ENCODE measurements at places on chromosomes 1 and 21. TPM values are rescaled to one million over a fixed set of nuclear protein-coding genes. Genes with fewer than 3 reads are reported as not detected.

NEK7 gene
- polyA plus RNA-seq: 47.4 TPM

DNA sequence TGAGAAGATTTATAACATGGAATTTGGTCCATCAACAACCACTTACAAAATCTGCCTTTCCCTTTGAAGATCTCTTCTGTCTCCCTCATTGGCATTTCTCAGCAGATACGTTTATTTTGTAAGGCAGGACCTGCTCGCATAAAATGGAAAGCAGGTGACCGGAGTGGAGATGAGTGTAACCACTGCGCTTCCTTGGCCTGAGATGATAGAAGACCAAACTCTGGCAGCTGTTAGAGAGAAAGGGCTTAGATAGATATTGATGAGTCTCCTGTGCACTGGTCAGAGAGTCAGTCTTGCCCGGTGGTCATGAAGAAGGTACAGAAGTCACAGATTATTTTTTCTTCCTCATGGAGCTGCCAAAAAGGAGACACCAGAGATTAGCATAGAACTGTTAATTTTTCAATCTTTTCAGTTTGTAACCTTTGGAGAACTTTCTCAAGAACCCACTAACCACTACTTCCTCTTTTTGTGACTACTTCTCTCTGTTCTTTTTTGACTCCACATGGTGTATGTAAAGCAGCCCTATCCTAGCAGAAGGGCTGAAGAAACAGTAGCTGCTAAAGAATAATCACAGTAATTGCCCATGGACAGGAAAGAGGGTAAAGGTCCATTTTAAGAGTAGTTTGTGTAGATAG lies 47.6 kb downstream of the FCRL3 start:
- DNase-seq: no peak
- H3K27me3 ChIP-seq: peaks cover 3% of the 10 kb centered on the region
- H3K36me3 ChIP-seq: peaks cover 4% of the 10 kb centered on the region
- H3K4me3 ChIP-seq: no peak overlapping the region

ZMYM1 gene
- 10.2 TPM for polyA plus RNA-seq

GRCh38 chr1:94056996-94057395 lies 64.0 kb downstream of the ABCA4 start:
- no peak overlapping the region for H3K4me3 ChIP-seq
- H3K4me1 ChIP-seq: no peaks in the 10 kb centered on the region
- peaks cover 6% of the 10 kb centered on the region for H3K27me3 ChIP-seq
- no peak overlapping the region for H3K27ac ChIP-seq

SH3GLB1 gene
- 86.4 TPM for polyA plus RNA-seq

DNA sequence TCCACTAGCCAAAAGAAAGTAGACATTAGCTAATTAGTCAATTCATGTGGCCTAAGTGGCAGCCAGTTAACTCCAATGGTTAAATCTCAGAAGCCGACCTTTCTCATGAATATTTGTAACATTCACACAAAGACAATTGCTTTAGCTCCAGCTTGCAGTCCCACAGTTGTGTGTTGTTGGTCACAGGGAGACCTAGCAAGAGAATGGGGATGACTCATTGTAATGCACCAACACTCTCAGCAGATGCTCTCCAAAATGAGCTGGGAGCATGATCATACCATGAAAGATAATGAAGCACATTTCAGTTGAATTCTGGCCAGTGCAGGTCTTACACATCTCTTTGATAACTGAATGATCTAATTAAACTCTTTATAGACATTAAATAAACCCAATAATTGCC lies 160.4 kb downstream of the HLX start:
- no peaks in the 10 kb centered on the region for H3K27me3 ChIP-seq
- H3K36me3 ChIP-seq: no peaks in the 10 kb centered on the region
- no peak overlapping the region for H3K27ac ChIP-seq

ZMYM4 gene
- polyA plus RNA-seq: 30.6 TPM

SF3B4 gene
- 70.1 TPM for polyA plus RNA-seq

DNA sequence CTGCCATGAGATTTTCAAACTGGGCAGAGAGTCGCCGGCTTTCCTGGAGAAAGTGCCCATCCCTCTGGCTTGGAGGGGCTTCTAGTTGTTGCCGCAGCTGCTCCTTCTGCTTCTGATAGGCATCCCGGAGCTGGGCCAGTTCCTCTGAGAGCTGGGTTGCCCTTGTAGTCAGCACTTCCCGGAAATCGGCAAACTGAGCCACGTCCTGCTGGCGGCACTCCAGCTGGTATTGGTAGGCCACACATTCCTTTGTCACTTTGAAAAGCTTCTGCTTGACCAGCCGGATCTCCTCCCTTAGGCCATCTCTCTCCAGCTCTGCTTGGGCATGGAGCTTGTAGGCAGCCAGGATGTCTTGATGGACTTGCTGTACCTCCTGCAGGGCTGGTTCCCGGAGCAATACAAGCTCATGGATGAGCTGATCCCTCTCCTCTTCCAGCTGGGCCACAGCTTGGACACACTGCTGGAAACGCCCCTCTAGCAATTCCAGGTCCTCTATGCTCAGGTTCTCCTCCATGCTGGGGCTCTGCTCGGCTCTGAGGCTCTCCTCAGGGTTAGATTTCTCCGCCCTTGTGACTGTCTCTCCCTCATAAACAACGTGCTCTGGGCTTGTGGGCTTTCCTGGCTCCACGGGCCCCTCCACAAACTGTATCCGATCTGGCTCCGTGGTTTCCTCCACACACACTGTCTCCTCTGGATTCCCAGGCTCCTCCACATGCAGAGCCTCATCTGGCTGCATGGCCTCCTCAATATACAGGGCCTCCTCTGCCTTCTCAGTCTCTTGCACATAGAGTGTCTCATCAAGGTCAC lies 7.3 kb downstream of the SYNC start:
- H3K27me3 ChIP-seq: no peaks in the 10 kb centered on the region
- H3K4me1 ChIP-seq: no peaks in the 10 kb centered on the region
- no peaks in the 10 kb centered on the region for H3K36me3 ChIP-seq
- DNase-seq: no peak

DNA sequence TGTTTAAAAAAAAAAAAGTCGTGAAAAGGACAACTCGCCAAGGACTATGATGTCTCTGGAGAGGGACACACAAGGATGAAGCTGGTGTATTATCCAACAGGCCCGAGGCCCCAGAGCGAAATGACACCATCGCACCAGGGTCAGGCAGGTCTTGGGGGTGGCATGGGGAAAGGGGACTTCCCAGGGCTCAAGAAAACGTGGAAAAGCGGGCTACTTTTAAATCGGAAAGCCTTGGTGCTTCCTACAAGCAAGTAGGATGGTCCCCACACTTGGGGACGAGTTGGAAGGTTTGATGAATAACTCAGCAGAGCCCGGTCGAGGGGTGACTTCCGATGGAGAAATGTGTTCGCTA lies 505 bp upstream of the GNPAT start:
- DNase-seq: no peak
- H3K36me3 ChIP-seq: peaks cover 10% of the 10 kb centered on the region
- peak overlapping the region; percentile 95 for H3K4me3 ChIP-seq
- peaks cover 84% of the 10 kb centered on the region for H3K4me1 ChIP-seq
- peaks cover 18% of the 10 kb centered on the region for H3K27me3 ChIP-seq
- peak overlapping the region; percentile 98 for H3K27ac ChIP-seq

DNA sequence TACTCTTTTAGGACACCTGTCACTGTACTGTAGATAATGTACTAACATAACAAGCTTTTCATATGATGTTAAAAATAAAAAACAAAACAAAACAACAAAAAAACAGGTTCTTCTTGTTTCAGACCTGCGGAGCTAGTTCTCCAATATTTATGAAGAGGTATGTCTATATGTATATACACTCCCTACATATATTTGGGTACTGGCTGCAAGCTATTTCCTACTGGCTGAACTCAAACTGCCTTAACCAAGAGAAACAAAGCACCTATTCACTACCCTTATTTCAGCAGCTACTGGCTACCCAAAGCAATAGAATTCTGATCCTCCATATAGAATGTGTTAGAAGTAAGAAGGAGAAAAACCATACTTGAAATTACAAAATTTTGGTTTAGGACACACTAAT lies 73.5 kb downstream of the ABL2 start:
- H3K4me3 ChIP-seq: no peak overlapping the region
- peaks cover 24% of the 10 kb centered on the region for H3K4me1 ChIP-seq
- DNase-seq: no peak
- H3K36me3 ChIP-seq: no peaks in the 10 kb centered on the region
- no peaks in the 10 kb centered on the region for H3K27me3 ChIP-seq

DNA sequence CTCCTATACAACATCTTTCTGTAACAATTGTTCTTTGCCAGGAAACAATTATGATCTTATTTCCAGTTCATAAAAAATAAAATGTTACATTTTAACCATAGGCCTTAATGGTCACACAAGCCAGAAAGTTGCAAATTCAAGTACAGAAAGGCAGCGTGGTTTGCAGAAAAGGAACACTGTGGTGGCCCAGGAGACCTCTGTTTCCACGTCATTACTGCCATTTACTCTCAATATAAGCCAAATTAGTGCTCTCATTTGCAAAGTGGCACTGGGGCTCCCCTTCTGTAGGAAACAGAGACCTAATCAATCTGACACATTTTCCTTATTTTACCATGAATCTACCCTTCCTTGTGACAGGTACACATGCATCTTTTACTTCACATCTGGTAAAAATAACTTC lies 79.3 kb upstream of the TLR5 start:
- H3K36me3 ChIP-seq: peaks cover 9% of the 10 kb centered on the region
- no peak overlapping the region for H3K27ac ChIP-seq
- peaks cover 14% of the 10 kb centered on the region for H3K27me3 ChIP-seq
- DNase-seq: no peak
- no peak overlapping the region for H3K4me3 ChIP-seq

TNFRSF4 gene
- 7.6 TPM for polyA plus RNA-seq

GRCh38 chr1:202073206-202073605 lies 49.5 kb upstream of the GPR37L1 start:
- H3K4me1 ChIP-seq: no peaks in the 10 kb centered on the region
- no peak for DNase-seq
- H3K4me3 ChIP-seq: no peak overlapping the region

CD52 gene
- polyA plus RNA-seq: 3,639 TPM

C1QB gene
- polyA plus RNA-seq: not detected

DNA sequence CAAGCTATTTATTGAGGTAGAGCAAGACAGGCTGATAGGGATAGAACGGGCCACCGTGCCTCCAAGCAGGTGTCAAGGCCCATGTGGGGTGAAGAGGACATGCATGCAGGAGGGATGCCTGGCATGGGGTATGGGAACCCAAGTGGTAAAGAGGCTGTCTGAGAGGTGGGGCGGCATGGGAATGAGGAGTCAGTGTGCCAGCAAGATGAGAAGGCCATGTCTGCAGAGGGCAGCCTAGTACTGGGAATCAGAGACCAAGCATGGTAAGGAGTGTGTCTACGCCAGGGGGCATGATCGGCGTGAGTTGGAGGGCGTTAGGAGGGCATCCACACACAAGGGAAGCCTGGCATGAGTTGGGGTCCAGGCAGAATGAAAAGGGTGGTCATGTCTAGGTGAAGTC lies 303.7 kb upstream of the PLD5 start:
- no peak overlapping the region for H3K4me3 ChIP-seq
- no peak overlapping the region for H3K27ac ChIP-seq
- no peak for DNase-seq
- no peaks in the 10 kb centered on the region for H3K36me3 ChIP-seq

DNA sequence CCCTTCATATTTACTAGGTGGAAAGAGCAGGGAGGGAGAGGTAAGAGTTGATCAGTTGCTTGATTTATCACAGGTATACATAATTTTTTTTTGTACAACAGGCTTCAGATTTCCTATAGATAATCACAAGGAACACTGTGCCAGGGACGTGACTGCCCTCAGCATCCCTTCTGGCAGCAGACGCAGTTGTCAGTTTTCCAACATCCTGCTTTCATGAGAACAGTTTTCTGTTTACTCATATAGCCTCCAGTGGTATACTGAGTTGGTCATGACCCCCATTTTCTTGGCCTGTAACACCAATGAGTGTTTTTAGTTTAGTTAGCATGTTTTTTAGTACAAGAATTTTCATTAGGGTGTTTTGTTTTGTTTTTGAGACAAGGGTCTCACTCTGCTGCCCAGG lies 37.9 kb upstream of the PTPRF start:
- H3K36me3 ChIP-seq: peaks cover 4% of the 10 kb centered on the region
- DNase-seq: no peak
- no peak overlapping the region for H3K27ac ChIP-seq
- H3K4me1 ChIP-seq: no peaks in the 10 kb centered on the region
- peaks cover 12% of the 10 kb centered on the region for H3K27me3 ChIP-seq

- peaks cover 5% of the 10 kb centered on the region for H3K27me3 ChIP-seq
- no peak overlapping the region for H3K27ac ChIP-seq
- no peaks in the 10 kb centered on the region for H3K36me3 ChIP-seq
- H3K4me3 ChIP-seq: no peak overlapping the region
- no peaks in the 10 kb centered on the region for H3K4me1 ChIP-seq
Measured at GRCh38 chr21:41627428-41627827, 119.5 kb upstream of the TMPRSS2 start.

DNA sequence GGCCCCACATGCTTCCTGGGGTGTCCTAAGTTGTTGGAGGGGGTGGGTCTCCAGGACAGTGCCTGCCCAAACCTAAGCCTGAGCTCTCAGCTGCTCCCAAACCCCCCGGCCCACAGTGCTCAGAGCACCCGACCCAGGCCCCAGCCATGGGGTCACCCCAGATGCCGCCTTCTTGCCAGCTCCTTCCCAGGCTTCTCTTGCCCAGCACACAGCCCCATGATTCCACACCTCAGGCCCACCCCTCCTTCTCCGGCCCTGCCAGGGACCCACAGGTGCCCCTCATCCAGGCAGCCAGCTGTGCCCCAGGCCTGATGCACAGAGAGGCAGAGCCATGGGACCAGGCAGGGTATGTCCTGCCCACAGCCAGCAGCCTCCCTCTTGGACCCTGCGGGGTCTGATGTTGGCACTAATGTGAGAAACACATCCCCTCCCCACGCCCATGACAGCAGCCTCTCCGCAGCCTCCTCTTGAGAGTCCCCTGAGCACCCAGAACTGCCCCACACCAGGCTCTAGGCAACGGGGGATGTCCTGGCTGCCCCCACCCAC lies 4.9 kb downstream of the WNT9A start:
- no peak overlapping the region for H3K27ac ChIP-seq
- H3K36me3 ChIP-seq: no peaks in the 10 kb centered on the region
- no peak for DNase-seq

ATG4C gene
- polyA plus RNA-seq: 13.7 TPM

DNA sequence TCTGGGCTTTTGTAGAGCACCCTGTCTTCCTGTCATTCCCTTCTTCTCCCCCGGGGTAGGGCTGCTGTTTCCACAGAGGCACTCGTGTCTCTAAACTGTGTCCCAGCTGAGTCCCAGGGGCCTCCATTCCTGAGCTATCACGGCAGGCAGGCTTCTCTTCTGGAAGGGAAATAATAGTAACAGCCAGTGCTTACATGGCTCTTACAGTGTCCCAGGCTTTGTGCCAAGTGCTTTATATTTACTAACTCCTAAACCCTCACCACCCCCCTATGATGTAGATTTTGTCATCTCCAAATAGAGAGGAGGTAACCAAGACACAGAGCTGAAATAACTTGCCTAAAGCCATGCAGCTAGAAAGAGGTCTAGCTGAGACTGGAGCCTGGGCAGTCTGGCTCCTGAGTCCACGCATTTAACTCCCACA lies 1.4 kb upstream of the CELF3 start:
- no peak overlapping the region for H3K27ac ChIP-seq
- no peaks in the 10 kb centered on the region for H3K36me3 ChIP-seq
- H3K4me3 ChIP-seq: no peak overlapping the region
- peaks cover 45% of the 10 kb centered on the region for H3K4me1 ChIP-seq

DNA sequence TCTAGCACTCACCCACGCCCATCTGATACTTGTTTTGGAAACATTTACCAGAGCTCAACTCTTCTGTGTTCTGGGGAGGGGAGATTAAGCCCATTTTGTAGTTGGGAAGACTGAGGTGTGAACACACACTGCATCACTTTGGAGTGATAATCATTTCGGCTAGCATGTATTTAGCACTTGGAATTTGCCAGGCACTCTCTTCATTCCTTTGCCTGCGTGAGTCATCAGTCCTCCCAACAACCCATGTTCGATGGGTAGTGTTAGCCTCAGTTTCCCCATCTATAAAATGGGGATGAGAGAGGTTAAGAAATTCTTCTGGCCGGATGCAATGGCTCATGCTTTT lies 182.8 kb upstream of the TMEM51 start:
- H3K4me3 ChIP-seq: no peak overlapping the region
- H3K4me1 ChIP-seq: peaks cover 9% of the 10 kb centered on the region
- no peak overlapping the region for H3K27ac ChIP-seq
- DNase-seq: no peak

Data from immature natural killer cell (primary cell).